Stimulated activated CD4-positive, alpha-beta T cell treated with anti-CD3 and anti-CD28 coated beads, Interleukin-1b, Interleukin-23, amount 100 ng/mL, for 1 hour (primary cell): ENCODE measurements at places on chromosomes 4 and X.

- DNase-seq: no peak
Observed at GRCh38 chr4:148067301-148067916, 335.5 kb downstream of the ARHGAP10 start.

GRCh38 chr4:139594591-139595185, 38.7 kb upstream of the SETD7 start:
- DNase-seq: no peak

DNA sequence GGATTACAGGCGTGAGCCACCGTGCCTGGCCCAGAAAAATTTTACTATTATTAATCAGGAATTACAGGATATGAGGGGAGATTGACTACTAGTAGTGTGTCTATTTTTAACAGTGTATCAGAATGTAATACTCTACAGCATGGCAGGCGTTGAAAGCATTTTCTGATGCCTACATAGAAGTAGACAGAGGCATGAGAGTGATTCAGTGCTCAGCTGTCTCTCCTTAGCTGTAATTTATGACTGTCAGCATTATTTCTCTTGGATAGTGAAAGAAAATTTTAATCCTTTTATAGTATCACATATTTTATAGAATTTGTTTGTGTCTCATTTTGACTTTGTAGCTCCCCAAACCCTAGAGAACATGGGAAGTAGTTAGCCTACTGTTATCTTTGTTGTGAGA, 20.7 kb downstream of the ARHGAP24 start:
- no peak for DNase-seq

- DNase-seq: no peak
Observed at GRCh38 chrX:129472116-129472515, 51.2 kb downstream of the SMARCA1 start.

GRCh38 chr4:101005659-101006058, 341.7 kb downstream of the PPP3CA start:
- no peak for DNase-seq

- no peak for DNase-seq
Observed at GRCh38 chr4:151718984-151719955, 41.5 kb downstream of the GATB start.

GRCh38 chr4:176340871-176341685, 21.3 kb downstream of the SPCS3 start:
- no peak for DNase-seq

DNA sequence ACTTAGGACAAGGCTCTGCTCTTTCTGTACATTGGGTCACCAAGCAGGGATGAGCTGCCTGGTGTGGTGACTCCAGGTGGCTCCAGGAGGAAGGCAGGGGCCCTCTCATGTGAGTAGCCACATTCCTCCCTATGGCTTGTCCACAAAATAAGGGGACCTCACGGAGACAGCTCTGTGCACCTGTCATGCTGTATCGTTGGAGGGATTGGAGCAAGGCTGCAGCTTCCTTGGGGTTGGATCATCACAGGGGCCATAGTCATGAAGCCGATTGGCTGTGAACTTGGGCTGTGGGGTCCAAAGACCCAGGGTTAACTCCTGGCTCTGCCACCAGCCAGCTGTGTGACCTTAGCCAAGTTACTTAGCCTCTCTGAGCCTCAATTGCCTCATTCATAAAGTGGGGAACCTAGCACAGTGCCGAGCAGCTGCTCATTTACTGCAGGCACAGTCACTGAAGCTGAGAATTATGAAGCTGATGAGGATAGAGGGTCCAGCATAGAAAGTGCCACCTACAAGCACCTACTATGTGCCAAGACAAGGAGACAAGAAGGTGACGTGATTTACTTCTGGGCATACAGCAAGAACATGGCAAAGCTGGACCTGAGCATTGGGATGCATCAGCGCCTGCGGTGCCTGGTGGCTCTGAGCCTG, 11.8 kb upstream of the KIAA0232 start:
- no peak for DNase-seq

DNA sequence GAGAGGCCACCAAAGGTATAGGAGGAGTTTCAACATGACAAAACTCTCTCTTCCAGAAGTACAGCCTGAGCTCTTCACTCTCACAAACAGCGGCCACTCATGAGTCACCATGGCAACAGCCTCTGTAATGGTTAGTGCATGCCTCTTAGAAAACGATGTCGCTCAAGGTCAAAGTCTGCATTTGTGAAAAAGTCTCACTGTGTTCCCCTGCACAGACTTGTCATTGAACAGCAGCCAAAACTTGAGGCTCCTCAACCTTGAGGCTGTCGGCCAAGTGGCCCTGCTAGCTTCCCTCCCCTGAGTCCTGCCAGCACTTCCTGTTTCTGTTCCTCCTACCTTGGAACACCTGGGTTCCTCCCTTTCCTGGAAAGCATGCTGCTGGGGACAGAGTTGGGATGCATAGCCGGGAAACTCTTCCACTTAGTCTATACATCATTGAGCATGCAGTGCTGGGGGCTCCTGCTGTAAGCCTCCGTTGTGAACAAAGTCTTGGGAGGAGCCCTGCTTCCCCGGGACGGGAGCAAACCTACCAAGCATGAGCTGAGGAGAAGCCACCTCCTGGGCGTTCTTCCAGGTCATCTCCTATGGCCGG, 66.6 kb downstream of the ING2 start:
- no peak for DNase-seq

DNA sequence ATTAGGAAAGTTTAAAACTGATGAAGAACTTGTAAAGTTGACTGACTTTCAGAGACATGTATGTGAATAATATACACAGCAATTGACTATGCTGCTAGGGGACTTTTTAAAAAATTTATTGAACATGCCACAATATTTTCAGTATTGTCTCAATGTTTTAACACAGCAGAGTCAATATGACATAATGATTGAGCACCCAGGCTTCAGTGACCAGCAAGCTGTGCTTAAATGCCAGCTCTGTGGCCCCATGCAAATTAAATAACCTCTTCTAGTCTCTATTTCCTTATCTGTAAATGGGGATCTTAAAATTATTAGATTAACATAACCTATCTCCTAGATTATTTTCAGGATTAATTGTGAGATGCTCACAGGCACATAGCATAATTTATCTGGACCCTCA, 56.8 kb upstream of the TXK start:
- DNase-seq: no peak

GRCh38 chr4:147220833-147221232, 260.1 kb upstream of the EDNRA start:
- DNase-seq: no peak

- no peak for DNase-seq
Observed at GRCh38 chr4:177177541-177178081, 132.1 kb upstream of the NEIL3 start.

- DNase-seq: no peak
Observed at GRCh38 chr4:124636788-124637187, 75.7 kb downstream of the ANKRD50 start.

GRCh38 chr4:138063581-138063980, 178.6 kb downstream of the SLC7A11 start:
- no peak for DNase-seq

- no peak for DNase-seq
Observed at GRCh38 chrX:8305350-8305749, 134.3 kb upstream of the VCX2 start.

GRCh38 chr4:88514557-88515511, 8.7 kb downstream of the PYURF start:
- no peak for DNase-seq

- DNase-seq: no peak
Observed at GRCh38 chr4:99507762-99508161, 3.1 kb upstream of the C4orf17 start.

DNA sequence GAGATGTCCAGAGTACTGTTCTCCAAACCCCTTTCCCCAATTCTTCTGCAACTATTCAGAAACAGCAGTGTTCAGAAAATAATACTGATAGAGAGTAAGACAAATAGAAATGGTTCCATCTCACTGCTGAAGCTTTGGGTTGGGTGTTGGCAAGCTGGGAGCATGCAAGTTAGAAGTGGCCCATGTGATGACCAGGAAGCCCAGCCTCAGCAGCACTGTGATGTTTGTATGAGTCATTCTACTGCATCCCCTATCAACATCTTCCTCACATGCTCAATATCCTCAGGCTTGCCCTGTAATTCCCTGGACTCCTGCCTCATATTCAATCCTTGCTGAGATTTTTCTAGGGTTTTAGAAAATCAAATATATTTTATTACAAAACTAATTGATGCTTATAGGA, 96.5 kb downstream of the CHRDL1 start:
- DNase-seq: no peak

DNA sequence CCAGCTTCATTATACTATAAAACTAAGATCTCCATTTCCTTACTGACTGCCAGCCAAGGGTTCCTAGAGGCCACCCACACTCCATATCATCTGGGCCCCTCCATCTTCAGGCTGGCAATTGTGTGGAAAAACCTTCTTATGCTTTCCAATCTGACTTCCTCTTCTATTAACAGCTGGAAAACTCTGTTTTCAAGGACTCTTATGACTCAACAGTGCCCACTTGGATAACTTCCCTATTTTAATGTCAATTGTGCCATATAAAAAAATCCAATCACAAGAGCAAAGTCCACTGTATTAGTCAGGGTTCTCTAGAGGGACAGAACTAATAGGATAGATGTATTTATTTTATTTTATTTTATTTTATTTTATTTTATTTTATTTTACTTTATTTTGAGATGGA, 41.0 kb upstream of the CPEB2 start:
- no peak for DNase-seq

DNA sequence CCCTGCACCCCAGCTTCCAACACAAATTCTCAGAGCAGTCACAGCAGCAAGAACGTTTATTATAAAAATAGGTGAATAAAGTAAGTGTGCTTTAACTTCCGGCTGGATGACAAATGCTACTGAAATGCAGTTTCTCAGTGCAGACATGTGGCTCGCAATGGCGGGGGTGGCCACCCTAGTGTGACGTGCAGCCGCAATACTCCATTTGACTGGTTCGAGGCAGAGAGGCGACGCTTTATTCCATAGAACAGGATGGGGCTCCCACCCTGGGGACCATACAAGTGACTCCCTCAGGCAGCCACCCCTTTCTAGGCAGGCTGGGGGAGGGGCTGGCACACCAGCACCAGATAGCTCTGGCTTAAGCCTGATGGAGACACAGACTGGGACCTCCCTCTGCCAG, 14.5 kb downstream of the TNIP2 start:
- no peak for DNase-seq

DNA sequence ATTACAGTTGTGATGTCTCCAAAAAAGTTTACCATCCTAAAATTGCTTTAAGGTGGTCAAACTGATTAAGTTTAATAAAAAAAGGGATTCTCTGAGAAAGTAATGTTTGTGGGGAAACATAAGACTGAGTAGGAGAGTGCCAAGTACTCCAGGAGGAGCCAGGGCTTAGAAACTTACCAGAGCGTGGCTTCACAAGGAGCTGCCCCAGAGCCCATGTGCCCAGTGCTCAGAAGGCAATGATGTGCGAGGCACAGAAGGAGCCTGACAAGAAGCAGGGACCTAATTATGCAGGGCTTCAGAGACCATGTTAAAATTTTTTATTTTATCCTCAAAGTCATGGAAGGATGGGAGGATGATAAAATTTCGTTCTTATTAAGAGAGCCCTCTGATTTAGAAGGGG, 204.2 kb downstream of the PALLD start:
- no peak for DNase-seq

DNA sequence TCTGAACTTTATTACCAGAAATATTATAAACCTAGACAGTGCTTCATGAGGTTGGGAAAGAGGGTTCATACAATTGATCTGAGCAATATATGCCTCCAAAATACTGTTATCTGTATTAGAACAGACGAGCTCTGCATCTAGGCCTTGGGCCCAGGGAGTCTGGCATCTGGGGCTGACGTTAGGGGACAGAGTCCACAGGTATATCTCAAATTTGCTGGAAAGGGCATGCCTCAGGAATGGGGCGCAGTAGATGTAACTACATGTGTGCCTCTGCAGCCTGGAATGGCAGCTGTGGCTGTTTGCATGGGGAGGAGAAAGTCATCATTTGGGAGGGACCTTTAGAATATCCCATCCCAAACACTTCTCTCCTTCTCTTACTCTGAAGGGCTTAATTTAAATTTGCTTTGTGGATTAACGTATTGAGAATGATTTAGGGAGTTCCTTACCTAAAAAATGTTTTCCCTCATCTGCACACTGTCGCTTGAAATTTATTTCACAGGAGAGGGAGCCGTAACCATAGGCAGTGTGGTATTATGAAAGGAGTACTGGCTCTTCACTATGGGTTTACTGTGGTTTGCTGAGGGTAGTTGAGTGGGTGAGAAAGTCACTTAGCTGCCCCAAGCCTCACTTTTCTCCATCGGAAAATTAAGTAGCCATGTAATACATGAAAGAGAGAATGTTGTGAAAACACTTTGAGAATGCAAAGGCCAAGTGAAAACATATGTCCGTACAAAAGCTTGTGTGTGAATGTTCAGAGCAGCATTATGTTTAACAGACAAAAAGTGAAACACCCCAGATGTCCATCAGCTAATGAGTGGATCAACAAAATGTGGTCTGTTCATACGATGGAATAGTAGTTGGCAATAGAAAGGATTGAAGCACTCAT, 5.9 kb downstream of the ADD1 start:
- no peak for DNase-seq

GRCh38 chr4:55323375-55323774, 22.7 kb upstream of the SRD5A3 start:
- no peak for DNase-seq

- no peak for DNase-seq
Observed at GRCh38 chrX:54483946-54484345, 12.1 kb downstream of the FGD1 start.

GRCh38 chrX:1086444-1087409, 125.7 kb downstream of the CRLF2 start:
- no peak for DNase-seq

GRCh38 chr4:1768367-1769034, 24.6 kb upstream of the FGFR3 start:
- DNase-seq: no peak

DNA sequence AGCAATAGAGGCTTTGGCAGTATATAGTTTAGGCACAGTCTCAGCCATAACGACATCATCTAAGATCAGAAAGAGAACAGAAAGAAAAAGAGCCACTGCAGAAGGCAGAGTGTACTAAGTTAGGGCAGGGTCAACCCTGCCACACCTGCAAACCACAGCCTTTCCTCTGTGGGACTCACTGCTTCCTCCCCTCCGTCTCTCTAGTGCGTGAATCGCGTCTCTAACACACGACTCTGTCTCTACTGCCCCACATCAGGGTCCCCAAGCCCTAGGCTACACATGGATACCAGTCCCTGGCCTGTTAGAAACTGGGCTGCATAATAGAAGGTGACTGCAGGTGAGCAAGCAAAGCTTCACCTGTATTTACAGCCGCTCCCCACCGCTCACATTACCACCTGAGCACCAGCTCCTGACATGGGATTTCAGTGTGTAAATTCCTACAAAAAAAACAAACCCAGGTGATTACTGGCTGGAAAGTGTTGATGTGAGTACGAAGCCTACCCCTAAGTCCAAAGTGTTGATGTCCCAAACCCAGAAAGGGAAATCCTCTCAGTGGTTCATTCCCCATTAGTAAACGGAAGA, 128.9 kb downstream of the PRKX start:
- DNase-seq: no peak
